Type B pancreatic cell (in vitro differentiated cells): ENCODE measurements at places on chromosomes 7 and 10.
A peak's percentile ranks its signal among the peaks of the same experiment; 100 is the strongest.

- no peak for DNase-seq
Observed at GRCh38 chr10:94198324-94198723, 164.4 kb downstream of the NOC3L start.

DNA sequence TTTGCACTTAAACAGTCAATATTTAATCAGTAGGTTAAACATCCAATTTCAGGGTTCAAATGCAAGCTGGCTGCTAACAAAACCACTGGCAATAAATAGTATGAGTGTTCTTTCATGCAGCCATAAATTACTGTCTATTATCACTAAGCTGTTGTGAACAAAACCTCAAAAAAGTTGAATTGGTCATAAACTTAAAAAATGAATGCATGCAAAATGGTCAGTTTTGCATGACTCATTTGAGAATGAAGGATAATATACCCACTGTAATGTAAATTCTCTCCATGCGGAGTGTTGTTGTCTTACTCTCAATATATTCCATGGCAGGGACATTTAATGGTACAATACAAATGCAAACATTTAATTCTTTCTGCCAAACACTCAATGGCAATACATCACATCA lies 226.4 kb downstream of the MAGI2 start:
- no peak for DNase-seq

GRCh38 chr7:131012477-131013031 lies 278.5 kb upstream of the KLF14 start:
- DNase-seq = no peak

DNA sequence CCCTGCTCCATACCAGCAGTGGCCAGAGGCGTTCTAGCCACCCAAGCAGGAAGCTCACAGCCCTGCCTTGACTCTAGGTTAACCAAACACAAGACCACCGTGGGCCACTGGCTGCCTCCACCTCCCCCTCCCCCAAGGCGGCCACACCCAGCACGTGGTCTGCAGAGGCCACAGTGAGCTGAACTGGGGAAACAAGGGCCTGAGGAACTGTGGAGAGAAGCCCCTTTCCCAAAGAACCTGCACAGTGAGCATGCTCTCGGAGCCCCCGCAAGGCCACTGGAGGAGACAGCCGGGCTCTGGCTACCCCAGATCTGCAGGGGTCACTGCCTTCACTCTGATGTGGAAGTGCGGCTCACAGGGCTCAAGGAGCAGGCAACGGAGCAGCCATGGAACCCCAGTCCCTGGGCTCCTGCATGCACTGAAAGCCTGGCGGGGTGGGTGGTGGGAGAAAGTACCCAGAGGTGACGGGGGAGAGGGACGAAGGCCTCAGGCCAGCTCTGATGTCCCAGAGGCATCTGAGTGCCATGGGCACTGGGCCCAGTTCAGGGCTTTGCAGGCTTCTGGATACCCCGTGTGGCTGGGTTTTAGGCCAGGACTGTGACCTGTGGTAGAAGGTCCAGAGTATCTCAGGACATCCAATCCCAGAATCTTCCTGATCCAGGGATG lies 189.2 kb downstream of the EBF3 start:
- DNase-seq = peak; percentile 63

DNA sequence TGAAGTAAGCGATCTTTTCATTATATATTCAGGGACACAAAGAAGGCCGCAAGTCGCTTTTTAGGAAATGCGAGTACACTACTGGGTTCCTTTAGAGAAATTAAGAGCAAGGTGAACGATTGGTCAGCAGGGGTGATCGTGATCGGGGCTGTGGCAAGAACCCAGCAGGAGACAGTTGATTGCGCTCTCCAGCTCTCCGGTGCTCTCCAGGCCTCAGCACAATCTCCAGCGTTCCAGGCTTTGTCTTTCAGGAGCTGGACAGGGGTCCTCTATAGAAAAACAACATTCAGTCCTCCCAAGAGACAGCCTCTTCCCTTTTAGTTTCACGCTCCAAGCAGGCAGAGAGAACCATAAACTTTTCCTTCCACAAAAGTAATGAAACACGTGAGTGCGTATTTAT lies 170.5 kb upstream of the KLF6 start:
- no peak for DNase-seq

DNA sequence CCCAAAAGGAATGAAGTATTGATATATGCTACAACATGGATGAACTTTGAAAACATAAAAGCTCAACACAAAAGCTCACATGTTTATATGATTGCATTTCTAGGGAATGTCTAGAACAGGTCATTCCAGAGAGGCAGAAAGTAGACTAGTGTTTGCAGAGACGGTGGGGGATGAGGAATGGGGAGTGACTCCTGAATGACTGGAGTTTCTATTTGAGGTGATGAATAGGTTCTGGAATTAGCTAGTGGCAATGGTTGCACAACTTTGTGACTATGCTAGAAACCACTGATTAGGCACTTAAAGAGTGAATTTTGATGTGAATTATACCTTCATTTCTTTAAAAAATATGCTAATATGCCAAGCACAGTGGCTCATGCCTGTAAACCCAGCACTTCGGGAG lies 6.9 kb downstream of the KPNA7 start:
- DNase-seq = no peak

DNA sequence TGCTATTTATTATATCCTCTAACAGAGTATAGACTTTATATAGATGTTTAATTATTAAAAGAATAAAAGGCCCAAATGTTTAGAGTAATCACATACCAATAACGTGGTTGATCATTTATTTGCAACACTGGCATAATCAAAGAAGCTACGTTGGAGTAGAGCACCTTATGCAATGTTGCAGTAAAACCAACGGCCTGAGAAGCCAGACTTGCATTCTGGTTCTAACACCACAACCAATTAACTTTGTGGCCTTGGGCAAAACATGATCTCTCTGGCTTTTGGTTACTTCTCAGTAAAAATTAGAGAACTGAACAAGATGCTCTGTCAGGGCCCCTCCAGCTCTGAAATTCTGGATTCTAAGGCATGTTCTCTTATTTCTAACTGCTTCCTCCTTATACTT lies 476.2 kb downstream of the GRM8 start:
- DNase-seq = no peak

- no peak for DNase-seq
Observed at GRCh38 chr10:14700546-14700945, 74.2 kb downstream of the FAM107B start.

DNA sequence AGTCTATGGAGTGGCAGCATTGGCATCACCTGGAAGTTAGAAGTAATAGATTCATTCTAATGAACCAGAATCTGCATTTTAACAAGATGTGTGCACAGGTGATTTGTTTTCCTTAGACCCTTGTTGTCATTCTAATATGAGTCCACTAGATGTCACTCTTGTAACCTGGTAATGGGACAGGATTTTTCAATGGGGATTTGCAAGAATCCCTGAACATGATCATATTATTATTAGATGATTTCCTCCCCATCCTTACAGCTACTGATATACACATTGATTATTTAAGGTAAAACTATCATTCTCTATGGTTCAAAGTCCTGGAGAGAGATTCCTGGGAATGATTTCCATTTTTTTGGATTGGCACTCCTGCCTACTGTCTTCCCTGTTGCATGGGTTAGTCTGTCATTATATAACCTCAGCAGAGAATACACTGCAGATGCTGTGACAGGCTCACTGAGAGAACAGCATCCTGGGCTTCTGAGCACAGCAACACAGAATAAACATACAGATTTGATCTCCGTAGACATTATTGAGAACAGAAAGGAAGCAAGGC lies 194.9 kb downstream of the SUGCT start:
- no peak for DNase-seq

GRCh38 chr10:1058017-1058416 lies 1.8 kb downstream of the WDR37 start:
- no peak for DNase-seq

- no peak for DNase-seq
Observed at GRCh38 chr7:50022991-50023390, 70.1 kb downstream of the ZPBP start.

- no peak for DNase-seq
Observed at GRCh38 chr10:14605231-14605925, 169.3 kb downstream of the FAM107B start.

GRCh38 chr7:126780993-126781392 lies 471.7 kb downstream of the GRM8 start:
- DNase-seq = no peak

DNA sequence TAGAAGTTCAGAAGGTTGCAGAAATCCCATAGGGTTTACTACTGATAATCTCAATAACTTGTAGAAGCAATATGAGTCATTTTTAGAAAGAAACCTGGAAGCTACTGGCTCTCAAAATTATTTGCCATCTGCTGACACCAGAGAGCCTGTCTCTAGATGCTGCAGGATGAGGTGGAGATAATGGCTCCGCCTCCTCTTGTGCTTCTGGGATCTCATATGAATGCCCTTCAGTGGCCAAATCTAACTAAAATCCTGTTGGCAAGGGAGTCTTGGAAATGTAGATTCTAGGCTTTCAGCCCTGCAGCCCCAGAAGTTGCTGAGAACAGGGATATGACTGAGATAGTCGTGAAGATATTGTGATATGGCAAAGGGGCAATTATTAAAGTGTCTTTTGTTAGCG lies 348.1 kb downstream of the CCSER2 start:
- DNase-seq = no peak

DNA sequence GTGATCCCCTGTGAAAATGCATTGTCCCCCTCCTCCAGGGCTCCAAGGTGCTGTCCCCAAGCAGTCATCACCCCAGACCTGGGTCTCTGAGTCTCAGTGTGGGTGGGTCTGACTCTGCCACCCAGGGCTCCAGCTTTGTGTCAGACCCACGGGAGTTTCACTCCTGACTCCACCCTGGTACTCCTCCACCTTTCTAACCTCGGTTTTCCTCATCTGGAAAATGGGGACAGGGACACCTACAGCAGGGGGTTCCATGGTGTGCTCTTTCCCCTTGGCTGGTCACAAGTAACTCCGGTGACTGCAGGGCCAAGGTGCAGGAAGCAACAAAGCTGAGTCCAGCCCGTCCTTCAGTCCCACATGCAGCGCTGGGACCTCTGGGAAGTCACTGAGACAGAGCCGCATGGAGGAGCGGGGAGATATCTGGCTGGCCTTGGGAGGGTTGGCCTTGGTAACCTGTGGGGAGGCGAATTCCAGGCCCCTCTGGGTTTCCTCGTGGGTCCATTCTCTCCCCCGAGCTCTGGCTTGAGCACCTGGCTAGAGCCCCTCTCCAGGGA lies 41.8 kb upstream of the RABGEF1 start:
- DNase-seq = no peak

- DNase-seq = no peak
Observed at GRCh38 chr7:18212758-18213157, 185.1 kb upstream of the PRPS1L1 start.
